Right ventricle myocardium superior (tissue), 1 donor: ENCODE measurements at places on chromosomes 7 and 10. TPM values are rescaled to one million over a fixed set of nuclear protein-coding genes. Genes with fewer than 3 reads are reported as not detected.

ZNF804B gene
- not detected for total RNA-seq

HIP1 gene
- 15.6 TPM for total RNA-seq

SUGCT gene
- total RNA-seq, result 8.4 TPM

SLC13A4 gene
- total RNA-seq, result not detected

SMKR1 gene
- not detected for total RNA-seq

C10orf62 gene
- 0.48 TPM for total RNA-seq

IGF2BP3 gene
- total RNA-seq, result not detected

CAV1 gene
- total RNA-seq, result 300 TPM

ADAM8 gene
- 2.5 TPM for total RNA-seq

GBF1 gene
- total RNA-seq, result 41.4 TPM

H2BK1 gene
- total RNA-seq, result not detected

TEX47 gene
- not detected for total RNA-seq

ZNF716 gene
- not detected for total RNA-seq

ELAPOR2 gene
- 3.6 TPM for total RNA-seq

CDNF gene
- 2.3 TPM for total RNA-seq

OR13A1 gene
- total RNA-seq, result not detected

NYAP1 gene
- 0.16 TPM for total RNA-seq

ALDH18A1 gene
- 9.7 TPM for total RNA-seq

ASAH2B gene
- total RNA-seq, result 2.6 TPM

PON3 gene
- total RNA-seq, result 0.56 TPM

TLL2 gene
- total RNA-seq, result 8.7 TPM

HERC4 gene
- 24.1 TPM for total RNA-seq

NOD1 gene
- 7.6 TPM for total RNA-seq

MSRB2 gene
- total RNA-seq, result 166 TPM

DEPP1 gene
- 35.1 TPM for total RNA-seq

CTTNBP2 gene
- 2.0 TPM for total RNA-seq

SEMA3E gene
- 0.27 TPM for total RNA-seq

CYP3A4 gene
- total RNA-seq, result 0.70 TPM

ASZ1 gene
- not detected for total RNA-seq

HYAL4 gene
- not detected for total RNA-seq

FLNC gene
- total RNA-seq, result 601 TPM

PNLIPRP3 gene
- total RNA-seq, result not detected

VAX1 gene
- total RNA-seq, result not detected

CHN2 gene
- 17.7 TPM for total RNA-seq

ANKRD61 gene
- total RNA-seq, result not detected

PVRIG gene
- total RNA-seq, result not detected

PPP1R3A gene
- 116 TPM for total RNA-seq

TLX1 gene
- not detected for total RNA-seq

ADAM12 gene
- 0.38 TPM for total RNA-seq

MBL2 gene
- total RNA-seq, result not detected

SLC18A3 gene
- total RNA-seq, result not detected

KMT2E gene
- 35.1 TPM for total RNA-seq

EMX2 gene
- total RNA-seq, result not detected

TSPAN15 gene
- 9.5 TPM for total RNA-seq

TUBAL3 gene
- 0.11 TPM for total RNA-seq

CYP2C18 gene
- not detected for total RNA-seq

XRCC2 gene
- total RNA-seq, result 0.38 TPM

SH2D4B gene
- total RNA-seq, result not detected

LHFPL3 gene
- total RNA-seq, result not detected

RBM20 gene
- total RNA-seq, result 103 TPM

PITX3 gene
- 3.4 TPM for total RNA-seq

BLNK gene
- 0.73 TPM for total RNA-seq

SORCS3 gene
- 0.19 TPM for total RNA-seq

GRM3 gene
- total RNA-seq, result not detected

IL15RA gene
- 8.2 TPM for total RNA-seq
